ENCODE measurements at places on chromosomes 13 and 19. TPM values are rescaled to one million over a fixed set of nuclear protein-coding genes. Genes with fewer than 3 reads are reported as not detected.
A peak's percentile ranks its signal among the peaks of the same experiment; 100 is the strongest.

TSSK6 gene
- total RNA-seq: 3.8 TPM

FXYD7 gene
- 20.6 TPM for total RNA-seq

DNA sequence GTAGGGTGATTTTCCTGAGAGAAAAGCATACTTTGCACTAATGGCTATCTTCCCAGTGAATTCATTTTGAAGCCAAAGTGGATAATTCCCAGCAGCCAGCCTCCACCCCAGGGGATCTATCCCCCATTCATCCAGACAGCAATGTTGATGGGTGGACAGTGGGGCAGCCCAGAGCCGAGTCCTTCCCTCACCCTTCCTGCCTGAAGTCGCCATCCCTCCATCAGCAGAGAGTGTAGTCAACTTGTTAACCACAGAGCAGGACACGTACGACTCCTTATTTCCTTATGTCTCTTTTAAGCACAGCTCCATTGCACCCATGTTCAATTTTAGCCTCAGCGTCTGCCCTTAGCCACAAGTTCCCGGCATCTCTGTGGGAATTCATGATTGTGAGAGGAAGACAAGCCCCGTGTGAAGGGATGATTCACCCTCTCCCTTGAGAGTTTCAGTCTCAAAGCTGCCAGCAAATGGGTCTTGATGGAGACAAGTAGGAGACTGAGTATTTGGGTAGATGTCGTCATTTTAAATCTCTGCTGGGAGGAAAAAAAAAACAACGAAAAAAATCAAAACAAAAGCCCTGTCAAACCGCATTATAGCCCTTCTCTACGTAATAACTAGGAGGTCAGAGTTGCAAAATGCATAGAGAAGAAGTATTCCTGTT, 58.3 kb upstream of the MEDAG start:
- H3K27ac ChIP-seq: peak overlapping the region; percentile 39
- H3K4me1 ChIP-seq: peaks cover 17% of the 10 kb centered on the region
- no peaks in the 10 kb centered on the region for H3K36me3 ChIP-seq
- DNase-seq: no peak

- peaks cover 4% of the 10 kb centered on the region for H3K36me3 ChIP-seq
- no peak overlapping the region for H3K27ac ChIP-seq
- peaks cover 64% of the 10 kb centered on the region for H3K27me3 ChIP-seq
- H3K4me3 ChIP-seq: no peak overlapping the region
- no peak for DNase-seq
Observed at GRCh38 chr19:33562636-33563035, 41.0 kb upstream of the PEPD start.

DNA sequence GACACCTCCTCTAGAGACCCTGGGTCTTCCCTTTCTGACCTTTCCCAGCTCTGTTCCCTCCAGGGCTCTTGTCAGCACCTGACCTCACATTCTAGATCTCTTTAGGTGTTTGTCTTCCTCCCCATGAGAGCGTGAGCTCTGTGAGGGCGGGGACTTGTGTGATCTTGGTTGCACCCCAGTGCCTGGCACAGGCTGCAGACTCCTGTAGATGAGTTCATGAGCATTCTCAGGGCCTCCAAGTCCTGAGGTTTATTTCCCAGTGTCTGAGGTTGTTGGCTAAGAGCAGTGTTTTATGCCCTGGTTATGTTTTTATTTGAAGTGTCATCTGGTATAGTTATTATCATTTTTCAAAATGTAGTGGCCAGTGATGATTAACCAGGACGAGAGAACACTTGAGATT, 596 bp downstream of the CEACAM4 start:
- no peak for DNase-seq
- no peak overlapping the region for H3K4me3 ChIP-seq
- no peaks in the 10 kb centered on the region for H3K4me1 ChIP-seq
- peaks cover 2% of the 10 kb centered on the region for H3K36me3 ChIP-seq
- H3K27me3 ChIP-seq: peaks cover 43% of the 10 kb centered on the region

- H3K36me3 ChIP-seq: no peaks in the 10 kb centered on the region
- H3K4me1 ChIP-seq: peaks cover 2% of the 10 kb centered on the region
- peaks cover 4% of the 10 kb centered on the region for H3K27me3 ChIP-seq
- no peak for DNase-seq
- H3K4me3 ChIP-seq: no peak overlapping the region
Observed at GRCh38 chr13:98035373-98035772, 81.9 kb downstream of the IPO5 start.

DNA sequence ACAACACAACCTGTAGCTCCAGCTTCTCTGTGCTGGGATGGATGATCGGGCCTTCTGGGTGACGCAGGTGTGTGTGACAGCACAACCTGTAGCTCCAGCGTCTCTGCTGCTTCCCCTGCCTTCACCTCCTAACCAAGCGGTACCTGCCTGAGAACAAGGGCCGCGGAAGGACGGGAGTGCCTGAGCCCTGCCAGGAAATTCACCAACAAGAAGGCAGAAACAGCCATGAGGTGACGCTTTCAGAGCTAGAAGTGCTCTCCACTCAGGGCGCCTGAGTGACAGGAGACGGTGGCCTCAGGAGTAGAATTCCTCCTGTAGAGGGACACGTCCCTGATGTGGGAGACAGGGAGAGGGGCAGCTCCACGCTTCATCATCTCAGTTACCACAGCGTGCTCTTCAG, 17.4 kb downstream of the ZNF331 start:
- peak overlapping the region; percentile 97 for H3K27ac ChIP-seq
- DNase-seq: no peak
- H3K36me3 ChIP-seq: peaks cover 4% of the 10 kb centered on the region
- peak overlapping the region; percentile 91 for H3K4me3 ChIP-seq
- peaks cover 8% of the 10 kb centered on the region for H3K4me1 ChIP-seq
- no peaks in the 10 kb centered on the region for H3K27me3 ChIP-seq

DNA sequence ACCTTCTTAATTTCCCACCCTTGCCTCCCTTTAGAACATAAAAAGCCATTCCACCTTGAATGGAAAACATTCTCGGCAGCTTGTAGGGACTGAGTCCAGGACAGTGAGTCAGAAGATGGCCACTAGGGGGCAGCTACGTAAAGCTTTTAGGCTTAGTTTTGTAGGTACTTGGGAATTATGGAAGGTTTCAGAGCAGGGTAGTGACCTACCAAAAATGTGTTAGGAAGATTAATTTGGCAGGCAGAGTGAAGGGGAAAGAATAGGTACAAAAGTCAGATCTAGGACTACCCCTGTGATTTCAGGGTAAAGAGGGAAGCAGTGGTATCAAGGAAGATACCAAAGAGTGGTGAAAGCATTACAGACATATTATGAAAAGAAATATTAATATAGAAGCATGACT, 198.4 kb downstream of the NDFIP2 start:
- no peaks in the 10 kb centered on the region for H3K27me3 ChIP-seq
- no peak overlapping the region for H3K27ac ChIP-seq
- H3K4me3 ChIP-seq: no peak overlapping the region
- DNase-seq: no peak
- H3K36me3 ChIP-seq: no peaks in the 10 kb centered on the region
- no peaks in the 10 kb centered on the region for H3K4me1 ChIP-seq

GRCh38 chr19:2287585-2288337, 5.8 kb upstream of the PEAK3 start:
- H3K36me3 ChIP-seq: peaks cover 2% of the 10 kb centered on the region
- peak overlapping the region; percentile 93 for H3K4me3 ChIP-seq
- no peak overlapping the region for H3K27ac ChIP-seq
- H3K27me3 ChIP-seq: no peaks in the 10 kb centered on the region

DNA sequence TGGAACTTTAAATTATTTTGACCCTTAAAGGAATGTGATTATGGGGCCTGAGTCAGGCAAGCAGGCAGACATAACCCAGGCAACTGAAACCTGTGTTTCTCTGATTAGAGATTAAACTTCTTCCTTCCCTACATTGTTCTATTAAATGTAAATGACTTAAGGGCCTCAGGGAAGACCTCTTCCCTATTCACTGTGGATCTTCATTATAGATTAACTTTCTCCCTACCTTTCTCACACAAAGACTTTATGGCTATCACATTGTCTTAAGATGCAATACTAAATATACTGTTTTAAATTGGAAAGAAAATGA, 8.8 kb upstream of the METTL21C start:
- no peak overlapping the region for H3K4me3 ChIP-seq
- no peaks in the 10 kb centered on the region for H3K36me3 ChIP-seq
- peaks cover 22% of the 10 kb centered on the region for H3K27me3 ChIP-seq
- no peak overlapping the region for H3K27ac ChIP-seq
- peaks cover 2% of the 10 kb centered on the region for H3K4me1 ChIP-seq

DNA sequence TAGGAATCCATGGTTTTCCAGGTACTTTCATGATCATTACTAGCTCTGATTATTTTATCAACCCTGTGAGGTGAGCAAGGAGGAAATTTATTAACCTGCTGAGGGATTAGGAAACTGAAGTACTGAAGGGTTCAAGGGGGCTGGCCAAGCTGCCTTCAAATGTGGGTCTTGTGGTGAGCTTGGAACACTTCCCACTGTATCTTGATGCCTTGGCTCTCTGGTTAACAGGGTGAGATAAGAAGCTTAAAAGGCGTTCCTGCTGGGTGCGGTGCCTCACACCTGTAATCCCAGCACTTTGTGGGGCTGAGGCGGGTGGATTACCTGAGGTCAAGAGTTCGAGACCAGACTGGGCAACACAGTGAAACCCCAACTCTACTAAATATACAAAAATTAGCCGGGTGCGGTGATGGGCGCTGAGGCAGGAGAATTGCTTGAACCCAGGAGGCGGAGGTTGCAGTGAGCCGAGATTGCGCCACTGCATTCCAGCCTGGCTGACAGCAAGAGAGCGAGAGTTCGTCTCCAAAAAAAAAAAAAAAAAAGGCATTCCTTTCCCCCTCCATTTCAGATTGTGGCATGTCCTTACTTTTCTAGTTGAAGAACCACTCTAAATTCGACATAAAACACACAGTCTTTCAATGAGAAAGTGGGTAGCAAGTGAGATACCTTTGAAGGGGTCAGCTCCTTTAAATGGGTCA, 70.2 kb downstream of the KLF2 start:
- H3K4me1 ChIP-seq: peaks cover 4% of the 10 kb centered on the region
- DNase-seq: no peak
- H3K27me3 ChIP-seq: no peaks in the 10 kb centered on the region
- peak overlapping the region; percentile 51 for H3K27ac ChIP-seq

DNA sequence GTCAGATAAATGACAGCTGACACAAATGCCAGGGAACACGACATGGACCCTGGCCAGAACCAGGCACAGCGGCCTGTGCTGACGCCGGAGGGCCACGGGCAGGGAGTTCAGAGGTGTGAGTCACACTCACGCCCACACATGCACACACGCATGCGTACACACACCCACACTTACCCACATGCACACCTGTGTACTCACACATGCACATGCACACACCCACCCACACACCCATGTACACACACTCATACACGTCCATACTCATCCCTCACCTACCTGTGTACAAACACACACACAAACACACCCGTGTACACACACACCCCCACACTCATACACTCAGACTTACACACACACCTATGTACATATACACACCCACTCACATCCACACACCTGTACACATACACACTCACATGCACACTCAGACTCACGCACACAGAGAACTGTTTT, 40.4 kb downstream of the MLLT1 start:
- H3K4me1 ChIP-seq: peaks cover 33% of the 10 kb centered on the region
- H3K27me3 ChIP-seq: no peaks in the 10 kb centered on the region
- no peak for DNase-seq
- H3K27ac ChIP-seq: peak overlapping the region; percentile 63
- peaks cover 3% of the 10 kb centered on the region for H3K36me3 ChIP-seq

- H3K4me1 ChIP-seq: peaks cover 17% of the 10 kb centered on the region
- peaks cover 4% of the 10 kb centered on the region for H3K27me3 ChIP-seq
- H3K4me3 ChIP-seq: peak overlapping the region; percentile 85
- no peak overlapping the region for H3K27ac ChIP-seq
- peak; percentile 46 for DNase-seq
Observed at GRCh38 chr19:49133621-49134454, 14.5 kb downstream of the PPFIA3 start.

DNA sequence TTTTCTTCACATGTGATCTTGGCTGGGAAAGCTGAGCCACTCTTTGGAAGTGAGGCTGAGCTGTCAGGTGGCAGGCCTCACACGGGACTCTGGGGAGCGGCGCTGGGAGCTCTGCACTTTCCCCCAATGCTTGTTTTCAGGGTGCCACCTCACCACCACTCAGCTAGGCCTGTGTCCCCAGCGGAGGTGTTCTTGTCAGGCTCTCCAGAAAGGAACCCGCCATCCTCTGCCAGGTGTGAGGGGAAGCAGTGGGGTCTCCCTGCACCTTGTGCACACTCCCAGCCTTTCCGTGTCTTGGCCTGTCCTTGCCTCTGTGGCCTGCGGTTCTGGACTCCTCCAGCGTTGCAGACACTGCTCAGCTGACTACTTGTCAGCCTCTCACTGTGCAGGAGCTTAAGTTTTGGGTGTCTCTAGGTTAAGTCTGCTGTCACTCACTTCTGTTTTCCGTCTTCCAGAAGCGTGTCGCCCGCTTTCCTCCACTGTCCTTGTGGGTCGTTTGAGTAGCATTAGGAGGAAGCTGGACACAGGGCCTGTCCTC, 51.9 kb downstream of the GGACT start:
- peaks cover 12% of the 10 kb centered on the region for H3K36me3 ChIP-seq
- peak overlapping the region; percentile 83 for H3K27ac ChIP-seq
- DNase-seq: no peak
- peaks cover 9% of the 10 kb centered on the region for H3K4me1 ChIP-seq
- H3K27me3 ChIP-seq: no peaks in the 10 kb centered on the region
- no peak overlapping the region for H3K4me3 ChIP-seq

DNA sequence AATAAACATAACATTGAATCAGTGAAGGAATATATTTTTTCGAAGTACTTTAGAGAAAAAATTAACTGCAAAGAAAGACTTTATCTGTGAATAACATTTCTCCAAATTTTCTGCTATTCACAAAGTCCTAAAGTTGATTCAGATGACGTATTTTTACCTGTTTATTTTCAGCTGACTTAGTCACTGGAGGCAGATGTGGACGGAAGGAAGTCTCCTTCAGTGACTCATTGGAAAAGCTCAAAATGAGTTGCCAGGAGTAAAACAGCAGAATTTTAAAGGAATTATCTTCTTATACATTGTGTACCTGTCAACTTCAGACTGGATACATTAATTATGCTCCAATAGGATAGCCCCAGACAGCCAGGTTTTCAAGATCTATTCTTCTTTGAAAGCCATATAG, 679.3 kb upstream of the GPC6 start:
- DNase-seq: no peak

GRCh38 chr13:112783135-112783977, 93.5 kb downstream of the ATP11A start:
- peak overlapping the region; percentile 68 for H3K27ac ChIP-seq
- DNase-seq: no peak
- peaks cover 4% of the 10 kb centered on the region for H3K36me3 ChIP-seq
- H3K4me1 ChIP-seq: peaks cover 7% of the 10 kb centered on the region
- H3K4me3 ChIP-seq: no peak overlapping the region

TEX26 gene
- total RNA-seq: not detected

DNA sequence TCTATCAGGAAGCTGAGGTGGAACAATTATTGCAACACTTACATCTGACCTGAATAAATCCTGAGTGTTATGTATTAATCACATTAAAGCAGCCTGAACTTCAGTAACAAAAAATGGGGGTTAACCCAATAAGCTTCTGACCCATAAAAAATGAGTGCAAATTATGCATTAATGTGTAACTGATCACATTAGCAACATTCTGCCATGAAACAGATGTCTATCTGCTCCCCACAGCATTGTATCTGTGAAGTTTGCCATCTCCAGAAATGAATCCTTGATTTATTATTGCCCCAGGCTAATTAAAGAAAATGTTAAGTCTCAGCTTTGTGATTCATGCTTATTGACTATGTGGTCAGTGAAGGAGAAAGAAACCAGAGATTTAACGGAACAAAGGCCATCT, 304.9 kb downstream of the PCDH20 start:
- no peaks in the 10 kb centered on the region for H3K36me3 ChIP-seq
- no peak for DNase-seq
- H3K27me3 ChIP-seq: no peaks in the 10 kb centered on the region
- H3K27ac ChIP-seq: no peak overlapping the region
- no peak overlapping the region for H3K4me3 ChIP-seq

ZNF761 gene
- total RNA-seq: 7.8 TPM

PCDH9 gene
- total RNA-seq: 0.67 TPM

Measured in T-helper 17 cell (primary cell).